ENCODE measurements at places on chromosomes 3 and 15.

- no peak for DNase-seq
These were observed 201.3 kb downstream of the ABHD5 start for GRCh38 chr3:43892061-43892460.

GRCh38 chr3:145518639-145519038 lies 642.3 kb downstream of the PLOD2 start:
- DNase-seq, result no peak

DNA sequence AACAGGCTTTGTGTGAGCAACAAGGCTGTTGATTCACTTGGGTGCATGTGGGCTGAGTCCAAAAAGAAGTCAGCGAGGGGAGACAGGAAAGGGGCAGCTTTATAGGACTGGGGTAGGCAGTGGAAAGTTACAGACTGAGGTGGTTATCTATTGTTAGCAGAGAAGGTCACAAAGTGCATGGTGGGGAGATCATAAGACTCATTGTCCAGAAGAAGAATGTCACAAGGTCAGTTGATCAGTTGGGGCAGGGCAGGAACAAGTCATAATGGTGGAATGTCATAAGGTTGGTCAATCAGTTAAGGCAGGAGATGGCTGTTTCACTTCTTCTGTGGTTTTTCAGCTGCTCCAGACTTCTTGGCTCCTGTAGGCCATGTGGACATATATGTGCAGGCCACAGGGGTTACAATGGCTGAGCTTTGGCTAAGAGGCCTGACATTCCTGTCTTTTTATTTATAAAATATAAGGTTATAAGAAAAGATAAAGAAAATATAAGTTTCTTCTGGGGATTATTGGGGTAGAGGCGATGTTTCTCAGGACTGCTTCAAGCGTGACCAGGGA lies 69.5 kb upstream of the SNTN start:
- DNase-seq, result no peak

DNA sequence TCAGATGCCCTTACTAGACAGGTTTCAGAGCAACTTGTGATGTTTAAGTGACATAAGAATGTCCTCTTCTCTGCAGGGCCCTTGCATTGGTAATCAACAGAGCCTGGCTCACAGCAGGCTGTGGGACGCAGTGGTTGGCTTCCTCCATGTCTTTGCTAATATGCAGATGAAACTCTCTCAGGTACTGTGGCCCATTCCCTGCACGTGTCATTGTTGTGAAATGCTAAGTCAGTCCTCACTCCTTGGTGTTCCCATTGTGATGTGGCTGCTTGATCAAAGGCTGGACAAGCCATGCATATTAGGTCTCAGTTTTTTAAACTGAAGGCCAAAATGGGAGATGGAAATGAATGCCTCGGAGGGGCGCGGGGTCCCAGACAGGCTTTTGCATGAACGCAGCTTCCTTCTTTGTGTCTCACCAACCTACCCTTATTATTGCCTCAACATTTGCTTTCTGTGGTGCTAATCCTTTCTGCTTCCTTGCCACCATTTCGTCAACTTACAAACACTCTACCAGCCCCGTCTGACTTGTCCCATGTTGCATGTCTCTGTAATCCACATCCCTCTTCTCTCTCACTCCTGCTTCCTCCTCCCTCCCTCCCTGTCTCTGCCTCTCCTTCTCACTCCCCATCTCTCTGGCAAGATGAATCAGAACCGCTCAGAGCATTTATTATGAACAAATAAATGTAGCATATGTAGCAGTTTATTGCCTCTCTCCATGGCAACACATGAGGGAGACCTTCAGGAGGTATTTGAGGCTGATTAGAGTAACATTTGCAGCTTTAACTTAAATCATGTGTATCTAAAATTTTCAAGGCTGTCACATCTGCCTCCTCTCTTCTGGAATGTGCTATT lies 133.2 kb upstream of the CHRM5 start:
- peak; percentile 6 for DNase-seq

GRCh38 chr3:159271799-159272512 lies 470.1 kb downstream of the MFSD1 start:
- no peak for DNase-seq

DNA sequence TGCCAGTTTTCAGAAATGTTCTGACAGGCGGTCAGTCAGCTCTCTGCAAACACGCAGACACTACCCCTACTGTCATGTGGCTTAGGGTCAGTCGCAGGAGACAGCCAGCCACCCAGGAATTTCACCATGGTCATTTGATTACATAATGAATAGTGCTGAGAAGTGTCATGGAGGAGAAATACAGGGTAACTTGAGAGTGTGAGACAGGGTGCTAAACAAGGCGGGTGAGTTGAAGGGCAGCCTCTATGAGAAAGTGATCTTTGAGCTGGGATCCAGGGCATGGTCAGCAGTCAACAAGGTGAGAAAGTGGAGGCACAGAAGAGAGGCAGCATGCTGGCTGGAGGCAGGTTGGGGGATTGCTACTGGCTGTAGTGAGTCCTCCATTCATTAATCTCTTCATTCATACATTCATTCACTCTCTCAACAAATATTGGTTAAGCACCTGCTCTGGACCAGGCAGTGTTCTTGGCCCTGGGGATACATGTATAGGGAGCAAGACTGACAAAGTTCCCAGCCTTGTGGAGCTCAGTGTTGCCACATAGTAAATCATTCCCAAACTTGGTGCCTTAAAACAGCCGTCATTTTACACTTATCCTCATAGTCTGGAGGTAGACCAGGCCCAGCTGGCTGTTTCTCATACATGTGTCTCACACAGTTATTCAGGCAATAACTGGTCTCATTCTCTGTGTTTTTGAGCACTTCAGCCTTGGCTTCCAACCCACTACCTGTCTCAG lies 14.8 kb downstream of the PXYLP1 start:
- DNase-seq, result no peak

GRCh38 chr3:136950623-136951022 lies 7.2 kb upstream of the IL20RB start:
- no peak for DNase-seq

- no peak for DNase-seq
These were observed 25.8 kb upstream of the SCAANT1 start for GRCh38 chr3:63937661-63938651.

DNA sequence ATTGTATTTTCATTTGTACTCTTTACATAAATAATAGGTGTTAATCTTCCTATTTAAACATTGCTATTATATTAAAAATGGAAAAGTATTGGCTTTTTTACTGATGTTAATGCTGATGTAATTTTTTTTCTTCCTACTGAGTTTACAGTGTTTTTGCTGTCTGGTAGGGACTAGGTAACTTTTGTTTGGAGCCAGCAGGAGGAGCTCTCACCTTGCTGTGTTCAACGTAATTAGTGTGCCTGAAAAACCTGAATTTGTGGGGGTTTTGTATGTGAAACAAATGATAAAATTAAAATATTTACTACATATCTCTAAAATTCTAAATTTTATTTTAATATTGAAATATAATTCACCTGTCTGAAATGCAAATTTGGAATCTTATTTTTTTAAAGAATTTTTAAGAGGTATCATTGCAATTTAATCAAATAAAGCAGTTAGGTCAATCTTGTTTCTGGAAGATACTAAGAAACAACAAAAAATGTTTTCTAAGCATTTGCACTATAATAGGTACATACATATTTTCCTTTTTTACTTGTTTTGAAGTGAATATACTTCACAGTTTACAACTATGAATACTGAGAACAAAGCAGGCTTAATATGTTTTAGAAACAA lies 48.8 kb downstream of the EPHA6 start:
- peak; percentile 42 for DNase-seq

DNA sequence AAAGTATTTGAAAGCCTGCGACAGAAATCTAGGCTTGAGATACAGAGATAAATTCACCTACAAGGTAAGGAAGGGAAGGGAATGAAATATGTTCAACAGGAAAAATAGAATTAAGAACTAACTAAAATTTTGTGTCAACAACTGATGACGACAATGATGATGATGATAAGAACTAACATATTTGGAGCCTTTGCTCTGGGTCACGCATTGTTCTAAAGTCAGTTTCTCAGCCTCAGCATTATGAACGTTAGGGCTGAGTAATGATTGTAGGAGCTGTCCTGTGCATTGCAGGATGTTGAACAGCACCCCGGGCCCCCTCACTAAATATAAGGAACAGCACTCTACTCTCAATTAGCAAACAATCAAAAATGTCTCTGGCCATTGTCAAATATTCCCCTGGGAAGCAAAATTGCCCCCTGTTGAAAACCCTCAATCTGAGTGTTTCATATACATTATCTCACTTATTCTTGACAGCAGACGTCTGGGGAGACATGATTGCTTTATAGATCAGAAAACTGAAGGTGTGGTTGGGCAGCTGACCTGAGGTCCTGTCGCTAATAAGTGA lies 88.5 kb downstream of the ERC2 start:
- DNase-seq, result no peak

DNA sequence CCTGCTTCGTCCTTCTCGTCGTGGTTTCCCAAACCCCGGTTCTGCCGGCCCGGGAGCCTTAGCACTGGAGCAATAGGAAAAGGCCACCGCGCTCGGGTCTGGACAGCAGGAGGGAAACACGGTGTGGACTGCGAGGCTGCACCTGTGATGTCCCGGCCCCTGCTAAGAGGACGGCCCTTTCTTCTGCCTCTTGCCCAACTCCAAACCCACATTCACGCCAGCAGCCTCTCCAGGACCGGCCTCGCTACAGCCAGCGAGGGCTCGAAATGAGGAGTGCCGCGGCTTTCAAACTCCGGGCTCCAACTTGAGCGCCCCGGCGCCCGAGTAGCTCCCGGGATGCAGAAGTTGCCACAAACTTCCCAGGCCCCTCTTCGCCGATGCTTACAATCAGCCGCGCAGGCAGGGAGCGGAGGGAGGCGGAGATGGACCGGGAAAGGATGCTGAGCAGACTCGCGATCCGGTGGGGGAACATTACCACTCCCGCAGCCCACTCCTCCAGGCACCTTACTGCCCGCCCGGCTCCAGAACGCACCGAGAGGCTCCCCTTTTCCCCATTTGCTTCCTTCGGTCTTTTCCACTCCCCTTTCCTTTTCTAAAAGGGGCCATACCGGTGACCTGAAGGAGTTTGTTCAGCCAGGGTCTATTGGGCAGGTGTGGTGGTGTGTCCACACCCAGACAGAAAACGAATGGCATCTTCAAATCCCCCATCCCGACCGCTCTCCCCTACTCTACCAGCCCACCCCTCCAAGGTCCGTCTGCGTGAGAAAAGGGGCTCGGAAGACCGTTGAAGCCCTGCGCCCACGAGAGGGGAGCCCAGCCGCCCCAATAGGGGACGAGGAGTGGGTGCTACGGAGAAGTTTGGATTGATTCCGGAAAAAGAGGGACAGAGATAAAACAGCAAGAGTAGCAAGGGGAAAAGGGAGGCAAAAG lies 18.8 kb upstream of the SATB1 start:
- DNase-seq, result peak; percentile 11
